EH (cell line): ENCODE measurements at places on chromosomes 3 and 15.

DNA sequence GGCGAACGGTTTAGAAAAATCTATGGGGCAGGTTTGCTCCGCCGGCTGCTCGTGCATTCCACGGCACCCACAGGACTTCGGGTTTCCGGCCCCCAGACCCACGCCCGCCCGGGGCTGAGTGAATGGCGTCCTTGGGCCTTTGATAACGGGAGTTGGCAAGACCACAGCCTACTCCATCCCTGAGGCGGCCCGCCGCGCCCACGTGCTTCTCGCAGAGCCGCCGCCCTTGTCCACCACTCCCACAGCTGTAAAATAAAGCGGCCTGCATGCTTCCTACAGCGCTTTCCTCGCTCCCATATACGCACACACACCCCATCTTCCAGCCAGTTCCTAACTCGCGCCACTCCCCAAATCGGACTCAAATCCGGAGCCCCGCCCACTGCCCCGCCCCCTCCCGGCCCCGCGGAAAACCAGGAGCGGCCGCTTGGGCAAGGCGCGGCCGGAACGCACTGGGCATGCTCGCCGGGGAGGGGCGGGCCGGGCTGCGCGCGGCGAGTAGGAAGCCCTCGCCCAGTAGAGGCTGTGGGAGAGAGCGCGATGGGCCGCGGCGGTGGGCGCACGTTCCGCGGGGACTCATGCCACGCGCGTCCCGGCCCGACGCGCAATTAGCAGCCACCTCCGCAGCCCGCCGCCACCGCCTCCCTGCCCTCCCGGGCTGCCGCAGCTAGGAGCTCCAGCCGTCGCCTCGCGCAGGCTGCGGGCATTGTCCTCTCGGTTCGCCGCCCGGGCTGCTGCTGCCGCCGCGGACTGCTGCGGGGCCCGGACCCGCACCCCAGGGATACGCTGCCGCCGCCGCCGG, at the start of gene RAP2B:
TSS of gene RAP2B (plus strand) at position 513 of the 799 bp plus-strand sequence. CDS start 468 bp downstream, outside the sequence.
- DNase-seq: peak; percentile 95

- no peak for DNase-seq
These were observed 53.0 kb downstream of the C3orf80 start for GRCh38 chr3:160278210-160278609.

GRCh38 chr3:9032231-9032777, 69.0 kb upstream of the RAD18 start:
- no peak for DNase-seq

DNA sequence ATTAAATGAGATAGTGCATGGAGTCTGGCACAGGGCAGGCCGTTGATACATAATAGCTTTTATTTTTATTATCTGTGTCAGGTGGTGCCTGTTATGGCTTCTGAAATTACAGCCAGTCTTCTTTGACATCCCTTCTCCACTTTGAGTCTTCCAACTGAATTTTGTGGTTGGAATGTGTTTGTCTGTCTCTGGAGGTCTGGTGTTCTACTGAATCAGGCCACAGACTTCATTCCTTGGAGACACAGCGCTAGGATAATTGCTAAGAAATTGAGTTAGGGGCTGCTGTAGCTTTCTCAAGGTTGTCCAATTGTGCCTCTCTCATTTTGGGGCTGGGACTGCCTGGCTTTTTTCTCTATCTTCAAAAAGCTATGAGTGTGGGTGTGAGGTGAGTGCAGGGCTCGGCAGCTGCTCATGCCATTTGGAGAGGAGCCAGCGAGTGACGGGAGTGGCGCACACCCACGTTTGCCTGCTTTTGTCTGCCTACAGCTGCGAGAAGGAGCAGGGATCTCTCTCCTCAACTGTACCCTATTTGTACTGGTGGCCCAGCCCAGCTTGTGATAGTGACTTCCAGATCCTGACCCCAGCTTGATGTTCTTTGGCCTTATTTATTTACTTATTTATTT, 49.8 kb upstream of the SYN2 start:
- DNase-seq: no peak

GRCh38 chr3:141686466-141687291, 51.4 kb upstream of the RNF7 start:
- peak; percentile 72 for DNase-seq

DNA sequence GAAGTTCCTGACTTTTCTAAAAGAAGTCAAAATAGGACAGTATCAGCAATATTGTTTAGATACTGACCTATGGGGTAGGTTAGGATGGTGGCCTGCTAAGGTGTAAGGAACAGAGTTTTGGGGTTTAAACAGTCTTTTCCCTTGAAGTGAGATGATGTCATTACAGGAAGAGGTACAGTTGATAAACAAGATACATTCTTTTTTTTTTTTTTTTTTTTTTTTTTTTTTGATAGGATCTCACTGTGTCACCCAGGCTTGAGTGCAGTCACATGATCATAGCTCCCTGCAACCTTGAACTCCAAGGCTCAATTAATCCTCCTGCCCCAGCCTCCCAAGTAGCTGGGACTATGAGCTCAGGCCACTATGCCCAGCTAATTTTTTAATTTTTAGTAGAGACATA, 33.3 kb downstream of the SLC25A36 start:
- DNase-seq: no peak

GRCh38 chr15:66679657-66680108, 22.4 kb upstream of the SMAD6 start:
- peak; percentile 30 for DNase-seq

DNA sequence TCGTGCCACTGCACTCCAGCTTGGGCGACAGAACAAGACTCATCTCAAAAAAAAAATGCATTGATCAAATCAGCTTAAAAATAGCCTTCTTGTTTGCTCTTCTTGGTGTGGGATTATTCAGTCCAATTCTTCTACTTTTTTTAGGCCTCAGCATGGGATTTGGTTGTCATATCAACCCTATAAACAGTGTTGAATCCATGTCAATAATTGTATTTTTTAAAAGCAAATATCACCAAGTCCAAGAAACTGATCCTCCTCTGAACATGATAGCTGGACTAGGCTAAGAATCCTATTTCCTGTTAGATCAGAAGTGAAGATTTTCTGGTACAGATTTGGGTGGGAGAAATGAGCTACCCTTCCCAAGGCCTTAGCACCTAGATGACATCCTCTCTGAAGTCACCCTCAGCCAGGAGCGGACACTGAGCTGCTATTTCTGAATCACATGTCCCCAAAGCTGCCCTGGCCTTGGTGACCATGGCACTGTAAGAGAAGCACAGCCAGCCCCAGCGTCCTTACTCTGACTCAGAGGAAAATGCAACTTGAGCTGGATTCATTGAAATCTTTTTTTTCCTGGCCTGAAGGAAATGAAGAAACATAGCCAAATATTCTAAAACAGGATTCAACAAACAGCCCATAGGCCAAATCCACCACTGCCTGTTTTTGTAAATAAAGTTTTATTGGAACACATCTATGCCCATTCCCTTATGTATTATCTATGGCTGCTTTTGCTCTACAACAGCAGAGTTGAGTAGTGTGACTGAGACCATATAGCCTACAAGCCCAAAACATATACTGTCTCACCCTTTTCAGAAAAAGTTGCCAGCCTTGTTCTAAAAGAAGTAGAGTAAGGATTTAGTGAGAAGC, 215.9 kb upstream of the CTDSPL start:
- no peak for DNase-seq

- peak; percentile 79 for DNase-seq
These were observed 78.6 kb upstream of the TSEN2 start for GRCh38 chr3:12405432-12406272.

GRCh38 chr15:75606711-75607699, 18.5 kb downstream of the SNUPN start:
- peak; percentile 66 for DNase-seq

- no peak for DNase-seq
These were observed 61.3 kb downstream of the CEMIP start for GRCh38 chr15:80840182-80841130.

- peak; percentile 26 for DNase-seq
These were observed 173.5 kb downstream of the KLF13 start for GRCh38 chr15:31499953-31500765.

DNA sequence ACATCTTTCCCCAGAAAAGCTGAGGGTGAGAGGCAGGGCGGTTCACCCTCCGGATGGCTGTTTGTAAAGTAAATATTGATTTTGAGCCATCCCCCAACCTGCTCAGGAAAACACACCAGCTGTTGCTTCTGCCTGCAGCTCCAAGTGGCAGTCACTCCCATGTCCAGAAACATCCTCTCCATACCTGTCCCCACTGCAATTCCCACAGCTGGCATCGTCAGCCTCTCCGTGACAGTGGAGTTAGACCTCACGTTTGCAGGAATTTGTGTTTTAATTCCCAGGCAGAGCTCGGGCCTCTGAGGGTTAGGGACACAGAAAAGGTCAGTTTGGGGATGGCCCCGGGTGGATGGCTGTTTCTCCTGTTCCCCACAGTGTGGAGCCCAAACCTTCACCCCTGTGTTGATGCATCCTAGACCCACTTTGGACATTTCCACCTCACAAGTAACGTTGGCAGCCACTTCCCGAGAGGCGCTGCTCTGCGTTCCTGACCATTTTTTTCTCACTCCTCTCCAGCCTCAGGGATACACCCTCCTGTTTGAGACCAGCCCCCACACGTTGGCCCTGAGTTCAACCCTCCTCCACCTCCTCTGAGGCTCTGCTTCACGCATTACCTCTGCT, 11.8 kb upstream of the FAM174B start:
- no peak for DNase-seq

DNA sequence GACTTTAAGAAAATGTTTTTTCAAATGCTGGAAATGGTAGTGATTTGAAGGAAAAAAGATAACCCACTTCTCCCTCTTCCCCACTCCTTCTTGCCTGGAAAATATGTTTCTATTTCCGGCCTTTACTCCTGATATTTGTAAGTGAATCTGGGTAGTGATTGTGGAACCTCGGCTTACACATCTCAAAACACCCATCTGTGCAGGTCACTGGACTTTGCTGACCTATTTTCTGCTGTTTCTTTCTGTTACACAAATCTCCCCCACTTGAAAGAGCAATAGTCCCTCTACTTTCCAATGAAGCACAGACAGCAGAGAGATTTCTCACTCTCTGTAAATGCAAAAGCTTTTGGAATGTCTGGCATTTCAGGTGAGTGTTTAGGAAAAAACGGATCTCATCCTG, 76.9 kb upstream of the ICE2 start:
- no peak for DNase-seq

DNA sequence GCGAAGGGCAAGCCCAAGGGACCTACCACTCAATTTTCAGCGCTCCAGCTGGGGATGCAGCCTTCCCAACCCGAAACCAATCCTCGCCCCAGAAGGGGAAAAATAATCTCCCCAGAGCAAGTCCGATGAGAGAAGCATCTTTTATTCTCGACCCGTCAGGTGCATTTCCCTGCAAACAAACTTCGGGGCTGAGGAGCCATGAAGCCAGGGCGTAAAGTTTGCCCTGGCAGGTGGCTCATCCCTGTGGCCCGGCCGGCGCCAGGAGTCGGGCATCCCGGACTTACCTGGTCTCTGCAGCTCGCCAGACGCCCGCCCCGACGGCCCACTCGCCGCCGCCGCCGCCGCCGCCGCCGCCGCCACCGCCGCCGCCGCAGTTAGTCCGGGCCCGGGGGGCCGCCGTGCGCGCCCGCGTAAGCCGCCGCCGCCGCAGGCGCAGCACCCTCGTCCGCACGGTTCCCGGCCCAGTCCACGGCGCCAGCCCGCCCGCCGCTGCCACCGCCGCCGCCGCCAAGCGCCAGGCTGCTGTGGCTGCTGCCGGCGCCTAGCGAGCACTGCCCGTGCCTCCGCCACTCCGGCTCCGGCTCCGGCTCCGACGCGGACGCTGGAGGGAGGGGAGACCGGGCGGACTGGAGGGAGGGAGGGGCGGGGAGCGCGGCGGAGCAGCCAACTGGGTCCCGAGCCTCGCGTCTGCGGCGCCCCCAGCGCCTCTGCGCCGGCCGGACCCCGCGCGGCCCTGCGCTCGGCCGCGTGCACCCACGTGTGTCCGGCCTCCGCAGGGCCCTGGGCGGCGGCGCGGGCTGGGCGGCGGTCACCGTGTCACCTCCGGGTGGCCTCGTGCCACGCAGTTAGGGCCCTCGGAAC, at the start of gene CNTN3:
TSS of gene CNTN3 (minus strand) at position 553 of the 861 bp plus-strand sequence. CDS start 93,547 bp downstream, outside the sequence.
- peak; percentile 41 for DNase-seq

GRCh38 chr15:98568382-98569017, 79.8 kb upstream of the IGF1R start:
- peak; percentile 21 for DNase-seq

DNA sequence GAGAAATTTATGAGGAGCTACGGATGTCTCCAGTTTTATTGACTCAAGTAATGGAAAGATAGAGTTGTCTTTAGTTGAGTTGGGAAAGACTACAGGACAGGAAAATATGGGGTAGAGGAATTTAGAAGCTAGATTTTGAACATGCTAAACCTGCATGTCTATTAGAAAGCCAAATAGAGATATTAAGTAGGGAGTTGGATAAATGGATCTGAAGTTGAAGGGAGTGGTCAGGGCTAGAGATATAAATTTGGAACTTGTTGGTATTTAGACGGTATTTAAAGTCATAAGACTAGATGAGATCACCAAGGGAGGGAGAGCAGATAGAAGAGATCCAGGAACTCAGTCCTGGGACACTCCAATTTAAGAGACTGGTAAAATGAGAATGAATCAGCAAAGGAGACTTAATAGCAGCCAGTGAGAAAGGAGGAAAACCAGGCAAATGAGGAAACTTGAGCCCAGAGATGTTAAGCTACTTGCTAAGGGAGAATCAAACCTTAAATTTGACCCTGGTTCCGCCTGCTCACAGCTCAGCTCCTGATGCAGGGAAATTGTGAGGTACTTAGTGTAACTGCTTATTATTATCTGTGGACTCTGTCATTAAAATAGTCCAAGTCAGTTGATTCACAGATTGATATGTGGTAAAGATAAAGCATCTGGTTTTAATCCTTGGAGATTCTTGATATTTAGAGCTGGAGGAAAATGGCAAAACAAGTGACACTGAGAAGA, 35.8 kb downstream of the ABI3BP start:
- DNase-seq: peak; percentile 86

DNA sequence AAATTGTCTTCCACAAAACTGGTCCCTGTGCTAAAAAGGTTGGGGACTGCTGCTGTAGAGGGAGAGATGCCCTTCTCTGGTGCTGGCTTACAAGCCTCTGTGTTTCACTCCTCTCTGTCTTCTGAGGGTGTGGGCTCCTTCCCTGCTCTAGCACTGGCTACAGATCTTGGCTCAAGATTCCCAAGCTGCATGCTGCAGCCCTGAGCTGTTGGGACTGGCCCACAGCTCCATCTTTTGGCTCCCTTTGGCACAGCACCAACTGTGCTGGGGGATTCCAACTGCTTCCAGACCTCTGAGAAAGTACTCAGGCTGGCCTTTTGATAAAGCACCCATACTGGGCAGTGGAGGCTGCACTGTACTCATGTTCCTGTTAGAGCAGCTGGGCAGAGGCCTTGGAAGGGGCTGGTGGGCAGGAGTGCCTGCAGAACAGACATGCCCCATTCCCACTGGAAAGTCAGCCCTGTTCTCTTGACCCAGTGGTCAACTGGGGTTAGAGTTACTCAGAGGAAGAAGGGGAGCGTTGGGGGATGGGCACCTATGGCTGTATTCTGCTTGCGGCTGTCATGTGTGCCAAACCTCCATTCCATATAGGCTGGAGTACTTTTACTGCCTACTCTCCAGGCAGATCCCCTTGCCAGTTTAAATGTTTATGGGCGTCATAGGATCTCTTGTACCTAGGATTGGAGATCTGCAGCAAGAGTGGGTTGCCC, 55.7 kb downstream of the GALK2 start:
- peak; percentile 55 for DNase-seq
